ENCODE measurements at places on chromosomes 12 and 14.

GRCh38 chr12:84128117-84128991 is 784.2 kb downstream of the SLC6A15 start:
- no peak for DNase-seq

- DNase-seq: no peak
These were observed 9.4 kb upstream of the CNIH1 start for GRCh38 chr14:54450535-54450934.

- no peak for DNase-seq
These were observed 4.5 kb downstream of the EDDM3A start for GRCh38 chr14:20750194-20750593.

DNA sequence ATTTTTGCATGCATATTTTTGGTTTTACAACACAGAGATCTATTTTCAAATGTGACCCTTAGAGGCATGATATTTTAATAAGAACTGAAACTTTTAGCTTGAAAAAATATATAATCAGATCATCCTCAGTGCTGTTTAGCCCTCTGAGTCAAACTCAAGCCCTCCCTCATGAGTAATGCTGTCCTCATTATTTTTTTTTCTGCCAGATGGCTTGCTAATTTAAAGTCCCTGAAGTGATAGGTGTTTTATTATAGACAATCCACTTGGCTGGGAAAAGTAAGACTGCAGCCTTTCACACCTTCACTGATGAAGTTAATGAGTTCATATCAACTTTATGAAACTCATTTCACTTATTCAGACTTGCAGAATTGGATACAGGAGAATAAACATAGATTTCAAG is 227.7 kb downstream of the SLC16A7 start:
- DNase-seq: no peak

DNA sequence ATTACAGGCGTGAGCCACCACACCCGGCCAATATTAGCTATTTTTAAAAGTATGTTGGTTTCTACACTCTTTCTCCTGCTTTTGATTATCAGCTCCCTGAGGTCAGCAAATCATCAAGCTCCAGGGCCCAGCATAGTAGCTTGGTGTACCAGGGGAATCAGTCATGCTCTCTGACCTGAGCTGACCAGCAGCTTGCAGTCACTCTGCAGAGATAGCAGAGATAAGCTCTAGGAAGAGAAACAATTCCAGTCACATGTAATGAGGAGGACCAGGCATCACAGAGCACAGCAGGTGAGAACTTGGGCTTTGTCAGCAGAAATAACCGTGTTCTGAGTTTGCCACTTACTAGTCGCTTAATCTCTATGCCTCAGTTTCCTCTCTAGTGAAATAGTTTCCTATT is 8.5 kb downstream of the PLEKHD1 start:
- DNase-seq: no peak

All from stimulated activated CD4-positive, alpha-beta T cell treated with anti-CD3 and anti-CD28 coated beads, Interleukin-15, amount 100 ng/mL, for 1 hour (primary cell).